ENCODE measurements at places on chromosomes 6 and 20.

GRCh38 chr20:19284400-19285178 is 72.1 kb downstream of the SLC24A3 start:
- no peak overlapping the region for H3K27ac ChIP-seq
- H3K4me3 ChIP-seq, result no peak overlapping the region
- H3K4me1 ChIP-seq, result no peaks in the 10 kb centered on the region
- peaks cover 6% of the 10 kb centered on the region for H3K27me3 ChIP-seq

- H3K27me3 ChIP-seq, result no peaks in the 10 kb centered on the region
- H3K36me3 ChIP-seq, result no peaks in the 10 kb centered on the region
- H3K27ac ChIP-seq, result no peak overlapping the region
- DNase-seq, result no peak
Observed at GRCh38 chr6:71994705-71995271, 108.4 kb downstream of the RIMS1 start.

GRCh38 chr6:153044295-153044694 is 41.8 kb upstream of the MTRF1L start:
- no peaks in the 10 kb centered on the region for H3K36me3 ChIP-seq
- no peaks in the 10 kb centered on the region for H3K4me1 ChIP-seq
- peaks cover 3% of the 10 kb centered on the region for H3K27me3 ChIP-seq
- no peak overlapping the region for H3K4me3 ChIP-seq
- no peak overlapping the region for H3K27ac ChIP-seq
- DNase-seq, result no peak

DNA sequence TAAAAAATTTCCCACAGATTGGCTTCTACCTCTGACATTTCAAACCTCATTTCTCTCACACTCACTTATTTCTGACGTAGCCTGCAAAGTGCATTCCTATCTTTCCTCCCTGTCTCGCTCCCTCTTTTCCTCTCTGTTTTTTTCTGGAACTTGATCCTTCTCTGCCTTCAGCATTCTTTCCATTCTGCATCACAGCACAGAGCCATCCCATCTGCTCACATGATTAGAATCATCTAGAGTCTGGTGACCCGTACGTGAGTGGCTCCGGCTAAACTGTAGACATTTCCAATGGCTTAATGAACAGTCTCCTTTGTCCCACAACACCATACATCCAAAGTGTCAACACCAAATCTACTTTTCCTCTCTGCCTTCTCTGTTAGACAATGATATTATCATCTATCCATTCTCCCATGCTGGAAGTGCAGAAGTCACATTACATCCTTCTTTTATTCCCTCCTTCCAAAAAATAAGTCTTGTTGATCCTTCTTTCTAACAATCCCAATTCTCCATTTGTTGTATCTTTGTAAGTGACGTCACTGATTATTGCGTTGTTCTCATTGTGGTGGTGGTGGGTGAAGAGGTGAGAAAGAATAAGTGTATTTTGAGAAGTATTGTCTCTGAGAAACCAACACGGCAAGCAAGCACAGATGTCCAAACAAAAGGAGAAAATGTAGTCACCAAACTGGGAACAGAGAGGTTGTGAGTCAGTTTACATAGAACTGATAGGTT is 41.6 kb downstream of the OPRM1 start:
- H3K36me3 ChIP-seq, result no peaks in the 10 kb centered on the region
- no peak overlapping the region for H3K4me3 ChIP-seq
- no peaks in the 10 kb centered on the region for H3K4me1 ChIP-seq
- DNase-seq, result no peak
- H3K27ac ChIP-seq, result no peak overlapping the region

GRCh38 chr20:59786801-59787537 is 146.5 kb downstream of the SYCP2 start:
- H3K36me3 ChIP-seq, result no peaks in the 10 kb centered on the region
- peaks cover 2% of the 10 kb centered on the region for H3K27me3 ChIP-seq
- H3K4me1 ChIP-seq, result no peaks in the 10 kb centered on the region
- no peak for DNase-seq

GRCh38 chr6:164401871-164402270 is 907.5 kb downstream of the C6orf118 start:
- H3K27me3 ChIP-seq, result no peaks in the 10 kb centered on the region
- DNase-seq, result no peak
